ENCODE measurements at places on chromosomes 6 and 20. TPM values are rescaled to one million over a fixed set of nuclear protein-coding genes. Genes with fewer than 3 reads are reported as not detected.
A peak's percentile ranks its signal among the peaks of the same experiment; 100 is the strongest.

- peak; percentile 57 for ATAC-seq
Observed at GRCh38 chr6:113651120-113651519, 206.0 kb upstream of the MARCKS start.

DNA sequence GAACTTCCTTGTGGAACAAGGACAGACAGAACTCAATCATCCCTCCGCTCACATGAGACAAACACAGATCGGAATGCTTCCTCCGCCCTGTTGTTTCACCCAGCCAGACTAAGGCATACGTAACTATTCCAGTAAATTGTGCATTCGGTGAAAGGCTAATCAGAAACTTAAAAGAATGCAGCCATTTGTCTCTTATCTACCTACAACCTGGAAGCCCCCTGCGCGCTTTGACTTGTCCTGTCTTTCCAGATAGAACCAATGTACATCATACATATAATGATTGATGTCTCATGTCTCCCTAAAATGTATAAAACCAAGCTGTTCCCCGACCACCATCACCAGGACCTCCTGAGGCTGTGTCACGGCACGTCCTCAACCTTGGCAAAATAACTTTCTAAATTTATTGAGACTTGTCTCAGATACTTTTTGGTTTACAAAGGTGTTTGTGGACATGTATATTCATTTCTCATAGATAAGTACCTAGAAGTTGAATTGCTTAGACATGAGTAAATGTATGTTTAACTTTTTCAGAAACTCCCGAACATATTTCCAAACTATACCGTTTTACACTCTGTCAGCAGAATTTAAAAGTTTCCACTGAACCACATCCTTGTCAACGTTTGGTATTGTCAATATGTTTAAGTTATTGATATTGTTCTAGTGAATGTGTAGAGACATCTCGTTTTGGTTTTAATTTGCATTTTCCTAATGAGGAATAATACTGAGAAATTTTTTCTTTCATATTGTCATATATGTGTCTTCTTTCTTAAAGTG, 197.6 kb upstream of the THBS2 start:
- ATAC-seq: no peak

CALHM5 gene
- total RNA-seq: 0.13 TPM

DNA sequence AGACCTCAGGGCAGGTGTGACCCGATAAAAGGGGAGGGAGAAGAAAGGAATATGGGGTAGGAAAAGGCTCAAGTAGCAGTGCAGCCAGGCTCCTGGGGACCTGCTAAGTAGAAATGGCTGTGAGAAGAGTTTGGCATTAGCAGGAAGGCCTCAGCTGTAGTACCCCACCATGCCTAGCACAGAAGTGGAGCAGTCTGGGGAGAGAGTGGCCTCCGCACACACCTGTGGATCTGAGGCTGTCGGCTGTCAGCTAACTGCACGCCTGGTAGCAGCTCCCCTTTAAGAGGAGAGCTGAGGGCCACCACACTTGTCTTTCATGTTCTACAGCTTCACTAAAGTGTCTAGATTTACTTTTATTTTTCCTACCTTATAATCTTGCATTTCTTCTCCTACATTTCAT, 24.6 kb downstream of the PDE7B start:
- ATAC-seq: no peak

CLIC5 gene
- total RNA-seq: 1.7 TPM

MYH7B gene
- total RNA-seq: 0.96 TPM

- no peak for ATAC-seq
Observed at GRCh38 chr20:3031524-3032147, 11.8 kb upstream of the GNRH2 start.

ESR1 gene
- 0.87 TPM for total RNA-seq

GRCh38 chr6:35552285-35552917, 39.7 kb upstream of the TULP1 start:
- no peak for ATAC-seq

GRCh38 chr6:158607411-158608170, 37.0 kb downstream of the DYNLT1 start:
- no peak for ATAC-seq

- ATAC-seq: no peak
Observed at GRCh38 chr20:48735112-48735511, 92.7 kb downstream of the PREX1 start.

DNA sequence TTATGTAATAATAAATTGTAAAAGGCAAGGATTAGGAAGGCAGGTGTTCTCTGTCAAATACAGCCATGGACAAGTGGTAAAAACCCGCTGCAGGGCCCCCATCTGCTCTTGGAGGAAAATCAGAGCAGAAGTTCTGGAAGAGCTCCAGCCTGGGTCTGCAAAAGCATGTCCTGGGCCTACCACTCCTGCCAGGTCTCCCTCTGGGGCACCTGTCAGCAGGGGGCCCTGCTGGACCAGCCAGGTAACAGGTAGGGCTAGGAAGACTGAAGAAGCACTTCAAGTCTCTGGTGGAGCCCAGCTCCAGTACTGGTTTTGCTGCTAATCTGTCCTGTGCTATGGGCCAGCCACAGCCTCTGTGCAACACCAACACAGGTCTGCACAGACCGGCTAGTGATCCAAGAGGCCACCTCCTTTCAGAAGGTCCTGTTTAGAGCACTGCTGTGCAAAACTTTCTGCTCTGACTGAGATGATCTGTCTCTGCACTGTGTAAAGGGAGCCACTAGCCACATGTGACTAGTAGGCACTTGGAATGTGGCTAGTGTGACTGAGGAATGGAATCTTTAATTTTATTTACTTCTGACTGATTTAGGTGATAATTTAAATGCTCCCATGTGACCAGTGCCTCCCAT, 30.2 kb downstream of the RRBP1 start:
- ATAC-seq: no peak

SGK2 gene
- 0.66 TPM for total RNA-seq

GRCh38 chr20:4151991-4152695, 136.8 kb upstream of the RNF24 start:
- ATAC-seq: no peak

DNA sequence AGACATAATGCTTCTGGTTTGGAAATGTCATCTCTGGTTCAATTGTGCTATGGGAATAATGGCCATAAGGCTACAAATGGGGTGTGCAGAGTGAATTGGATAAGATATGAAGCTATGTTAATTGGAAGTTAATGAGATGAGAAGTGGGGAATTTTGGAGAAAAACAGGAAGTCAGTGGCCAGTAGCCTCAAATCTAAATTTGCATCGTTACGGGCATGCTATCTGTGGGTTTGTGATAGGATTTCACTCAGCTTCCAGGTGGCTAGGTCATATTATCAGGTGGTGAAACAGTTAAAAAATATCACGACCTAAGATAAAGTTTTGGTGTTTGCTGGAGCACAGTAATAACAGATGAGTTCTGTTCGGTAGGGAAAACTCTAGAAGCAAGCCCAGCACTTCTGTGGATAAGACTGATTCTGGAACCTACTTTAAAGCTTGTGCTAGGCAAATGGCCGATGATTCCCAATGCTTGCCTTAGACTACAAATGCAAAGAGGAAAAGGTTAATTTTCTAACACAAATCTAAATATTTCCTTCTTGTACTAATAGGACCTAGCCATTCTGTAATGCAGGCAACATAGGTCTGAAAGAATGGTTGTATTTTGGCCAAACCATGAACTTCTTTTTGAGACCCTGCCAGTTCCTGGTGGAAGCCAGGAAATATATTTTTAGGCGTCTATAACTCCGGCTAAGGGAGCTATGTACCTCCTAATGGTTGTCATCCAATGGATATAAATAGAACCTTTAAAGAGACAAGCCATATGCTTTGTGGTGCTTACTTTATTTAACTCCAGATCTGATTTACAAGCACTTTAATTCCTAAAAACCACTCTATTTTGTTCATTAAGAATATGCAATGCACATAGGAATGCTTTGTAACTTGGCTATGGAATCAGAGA, 111.0 kb downstream of the PLCB1 start:
- no peak for ATAC-seq

DNA sequence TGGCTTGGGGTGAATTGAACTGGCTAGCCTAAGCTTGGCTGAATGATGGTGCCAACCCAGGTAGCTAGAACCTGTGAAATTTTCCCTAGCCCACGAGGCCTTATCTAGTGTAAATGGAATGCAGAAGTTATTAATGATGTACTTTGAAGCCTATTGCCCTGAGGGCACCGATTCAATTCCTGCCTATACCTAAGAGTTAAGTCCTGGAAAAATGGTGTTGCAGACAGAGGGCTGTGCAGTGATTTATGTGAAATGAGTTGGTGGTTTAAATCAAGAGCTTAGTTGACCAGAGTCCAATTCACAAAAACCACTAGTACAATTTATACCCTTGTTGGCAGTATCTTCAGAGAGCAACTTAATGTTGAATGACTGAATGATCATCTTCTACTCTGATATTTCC, 373.8 kb upstream of the JAG1 start:
- no peak for ATAC-seq

ECT2L gene
- total RNA-seq: 0.41 TPM

- no peak for ATAC-seq
Observed at GRCh38 chr6:129351807-129352206, 358.2 kb downstream of the ARHGAP18 start.

- no peak for ATAC-seq
Observed at GRCh38 chr6:169942173-169942572, 190.8 kb downstream of the ERMARD start.

DNA sequence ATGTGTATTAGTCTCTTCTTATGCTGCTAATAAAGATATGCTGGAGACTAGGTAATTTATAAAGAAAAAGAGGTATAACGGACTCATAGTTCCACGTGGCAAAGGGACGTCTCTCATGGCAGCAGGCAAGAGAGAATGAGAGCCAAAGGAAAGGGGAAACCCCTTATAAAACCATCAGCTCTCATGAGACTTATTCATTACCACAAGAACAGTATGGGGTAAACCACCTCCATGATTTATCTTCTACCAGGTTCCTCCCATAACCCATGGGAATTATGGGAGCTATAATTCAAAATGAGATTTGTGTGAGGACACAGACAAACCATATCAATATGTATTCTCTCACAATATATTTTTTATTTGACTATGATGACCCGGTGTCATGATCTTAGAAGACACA, 109.1 kb downstream of the UTRN start:
- no peak for ATAC-seq

GRCh38 chr20:40869218-40870147, 159.1 kb upstream of the TOP1 start:
- ATAC-seq: peak; percentile 82
